Activated CD4-positive, alpha-beta T cell treated with anti-CD3 and anti-CD28 coated beads, Interleukin-2, amount 50 U/mL, for 24 hours (primary cell): ENCODE measurements at places on chromosomes 4 and X.

DNA sequence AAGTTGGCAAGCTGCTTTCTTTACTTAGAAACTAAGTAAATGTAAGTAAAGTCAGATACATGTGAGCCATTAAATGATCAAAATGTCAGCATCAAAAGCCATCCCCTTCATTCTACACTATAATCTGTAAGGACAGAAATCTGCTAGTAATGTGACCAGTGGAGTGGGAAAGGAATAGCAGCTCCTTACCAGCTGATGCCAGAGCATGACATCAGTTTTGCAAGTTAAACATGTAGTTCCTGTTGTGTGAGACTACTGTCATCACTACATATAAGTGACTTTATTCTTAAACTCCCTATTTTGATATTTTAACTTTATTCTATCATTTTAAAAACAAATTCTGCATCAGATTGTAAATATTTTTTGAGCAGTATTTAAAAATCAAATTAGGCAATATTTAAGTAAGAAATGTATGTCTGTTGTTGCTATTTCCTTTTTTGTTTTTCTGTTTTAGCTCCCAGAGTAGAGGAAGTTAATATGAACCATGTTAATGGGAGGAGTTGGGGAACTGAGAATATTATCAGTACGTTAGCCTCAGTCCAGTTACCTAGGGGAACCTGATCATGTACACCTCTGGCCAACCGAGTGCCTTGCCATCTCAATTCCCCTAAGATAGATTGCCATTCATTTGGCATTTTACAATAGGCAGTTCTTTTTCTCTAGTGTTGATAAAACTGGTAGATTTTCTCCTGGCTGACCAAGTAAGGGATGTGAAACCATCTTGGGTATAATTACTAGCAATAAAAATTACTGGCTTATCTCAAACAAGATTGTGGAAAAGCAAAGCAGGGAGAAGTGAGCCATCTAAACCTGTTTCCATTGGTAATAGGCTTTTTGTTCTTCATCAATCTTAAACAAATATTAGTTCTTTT lies 34.7 kb downstream of the CCNI start:
- DNase-seq, result no peak

DNA sequence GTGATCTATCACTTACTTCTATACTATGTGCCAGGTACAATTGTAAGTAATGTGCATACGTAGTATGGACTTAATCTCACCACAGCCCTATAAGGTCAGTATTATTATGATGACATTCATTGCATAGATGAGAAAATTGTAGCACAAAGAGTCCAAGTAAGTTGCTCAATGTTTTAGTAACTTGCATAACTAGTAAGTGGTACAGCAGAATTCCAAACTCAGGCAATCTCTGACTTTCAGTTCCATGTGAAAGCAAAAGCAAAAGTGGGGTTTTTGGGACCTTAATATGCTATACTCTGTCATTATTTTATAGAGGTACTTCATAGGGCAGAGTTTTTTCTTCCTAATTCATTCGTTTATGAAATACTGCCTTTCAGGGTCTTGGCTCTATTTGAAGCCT lies 188.8 kb upstream of the VEGFC start:
- DNase-seq, result no peak

GRCh38 chr4:576991-577498 lies 950 bp upstream of the TMEM271 start:
- DNase-seq, result no peak

DNA sequence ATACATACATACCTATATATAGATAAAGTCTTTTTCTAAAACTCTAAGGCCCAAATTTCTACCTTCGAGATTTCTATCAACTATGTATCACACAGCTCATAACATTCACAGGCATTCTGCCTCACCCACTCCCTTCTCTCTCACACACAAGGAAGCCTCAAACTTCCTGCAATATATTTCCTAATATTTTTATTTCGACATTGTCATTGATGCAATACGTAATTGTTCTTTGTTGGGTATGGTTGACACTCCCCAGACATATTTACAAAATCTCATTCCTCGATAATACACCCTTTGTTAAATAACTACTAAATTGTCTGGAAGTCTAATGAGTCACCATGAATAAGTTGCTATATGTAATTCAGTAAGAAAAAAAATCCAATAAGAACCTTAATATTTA lies 143.5 kb downstream of the HNRNPD start:
- no peak for DNase-seq

DNA sequence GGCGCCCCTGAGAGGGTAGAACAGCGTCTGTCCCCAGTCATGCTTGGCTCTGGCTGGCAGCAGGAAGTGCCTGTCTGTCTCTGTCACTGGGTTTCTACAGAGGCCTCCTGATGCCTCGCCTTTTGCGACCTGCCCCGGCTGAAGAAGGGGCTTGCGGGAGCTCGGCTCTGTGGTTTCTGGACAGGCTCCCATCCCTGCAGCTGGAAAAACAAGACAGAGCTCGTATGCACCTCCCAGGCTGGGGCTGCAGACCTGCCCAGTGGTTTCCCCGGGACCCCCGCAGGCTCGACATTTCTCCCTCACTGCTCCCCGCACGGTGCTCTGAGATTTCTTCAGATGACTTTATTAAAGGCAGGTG lies 57.0 kb upstream of the SORCS2 start:
- DNase-seq, result no peak

DNA sequence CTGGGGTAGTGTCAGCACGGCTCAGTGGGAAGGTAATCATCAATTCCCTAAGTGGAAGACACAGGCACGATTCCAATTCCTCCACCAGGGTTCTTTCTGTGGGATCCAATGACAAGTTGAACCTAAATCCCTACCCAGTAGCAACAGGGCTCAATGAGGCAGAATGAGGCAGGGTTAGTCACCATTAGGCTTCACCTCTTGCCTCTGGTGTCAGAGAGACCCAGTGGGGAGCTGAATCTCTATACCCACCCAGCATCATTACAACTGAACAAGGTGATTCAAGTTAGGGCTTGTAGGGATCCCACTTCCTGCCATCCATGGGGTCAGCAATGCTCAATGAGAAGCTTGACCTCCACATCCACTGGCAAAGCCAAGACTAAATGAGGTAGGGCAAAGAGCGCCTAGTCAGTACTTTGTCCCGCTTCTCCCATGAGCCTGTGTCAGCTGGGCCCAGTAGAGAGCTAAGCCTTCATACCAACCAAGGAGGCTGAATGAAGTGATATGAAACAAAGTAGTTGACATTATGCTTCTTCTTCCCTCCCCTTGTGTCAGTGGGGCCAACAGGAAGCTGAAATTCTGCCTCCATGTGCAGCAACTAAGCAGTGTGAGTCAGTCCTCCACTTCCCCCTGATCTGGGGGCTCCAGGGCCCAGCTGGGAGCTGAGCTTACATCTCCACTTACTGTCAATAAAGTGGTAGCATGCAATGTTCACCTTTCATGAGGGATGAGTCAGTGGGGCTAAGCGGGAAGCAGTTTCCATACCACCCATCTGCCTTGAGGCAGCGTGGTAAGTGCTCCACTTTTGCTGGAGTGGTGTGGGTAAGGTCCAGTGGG lies 36.4 kb upstream of the RBM41 start:
- no peak for DNase-seq

DNA sequence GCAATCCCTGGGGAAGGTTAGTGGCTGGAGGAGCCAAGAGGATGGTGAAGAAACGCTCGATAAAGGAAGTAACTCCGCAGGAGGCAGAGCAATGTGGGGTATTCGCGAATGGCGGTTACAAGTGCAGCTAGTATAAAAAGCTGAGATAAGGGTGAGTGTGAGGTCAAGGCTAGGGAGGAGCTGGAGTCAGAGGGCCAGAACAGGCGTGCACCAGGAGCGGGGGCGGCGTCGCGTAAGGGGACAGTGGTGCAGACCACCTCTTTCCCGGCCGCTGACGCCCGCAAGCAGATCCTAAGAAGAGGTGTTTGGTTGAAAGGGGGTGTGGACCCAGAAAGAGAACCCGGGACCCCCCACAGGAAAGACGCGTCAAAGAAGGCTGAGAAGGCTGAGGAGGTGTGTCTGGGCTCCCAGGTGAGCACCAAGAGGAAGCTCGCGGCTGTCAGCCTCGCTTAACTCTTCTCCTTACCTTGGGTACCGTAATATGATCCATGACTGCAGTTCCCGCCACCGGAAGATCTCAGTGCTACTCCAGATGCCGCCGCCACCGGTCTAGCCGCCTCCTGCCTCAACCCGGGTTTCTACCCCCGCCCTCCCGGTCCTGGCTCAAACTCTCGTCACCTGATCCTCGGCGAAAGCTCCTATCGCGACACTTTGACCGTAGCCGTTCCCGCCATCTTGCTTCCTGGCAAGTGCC lies at the start of gene MTMR8:
Gene MTMR8 (minus strand): TSS at position 579 of the 694 bp plus-strand sequence. CDS start 89 bp downstream, at position 490.
- DNase-seq, result peak; percentile 69

GRCh38 chr4:113760795-113761619 lies 531 bp downstream of the CAMK2D start:
- peak; percentile 34 for DNase-seq

DNA sequence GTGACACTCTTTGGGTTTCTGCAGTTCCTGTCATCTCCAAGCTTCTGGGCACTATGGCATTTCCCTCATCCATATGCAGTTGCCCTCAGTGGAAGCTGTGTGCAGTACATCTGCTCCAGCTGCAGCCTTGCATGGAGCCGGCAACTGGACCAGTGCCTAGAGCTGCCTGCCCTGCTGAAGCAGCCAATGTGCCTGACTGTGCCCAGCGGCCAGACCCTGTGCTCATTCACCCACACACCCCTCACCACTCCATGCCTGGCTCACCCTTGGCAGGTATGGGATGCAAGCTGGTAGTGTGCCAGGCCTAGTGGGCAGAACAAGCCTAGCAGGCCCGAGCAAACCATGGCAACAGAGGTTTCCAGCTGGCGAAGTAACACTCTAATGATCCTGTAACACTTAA lies 370.8 kb downstream of the FSTL5 start:
- no peak for DNase-seq

DNA sequence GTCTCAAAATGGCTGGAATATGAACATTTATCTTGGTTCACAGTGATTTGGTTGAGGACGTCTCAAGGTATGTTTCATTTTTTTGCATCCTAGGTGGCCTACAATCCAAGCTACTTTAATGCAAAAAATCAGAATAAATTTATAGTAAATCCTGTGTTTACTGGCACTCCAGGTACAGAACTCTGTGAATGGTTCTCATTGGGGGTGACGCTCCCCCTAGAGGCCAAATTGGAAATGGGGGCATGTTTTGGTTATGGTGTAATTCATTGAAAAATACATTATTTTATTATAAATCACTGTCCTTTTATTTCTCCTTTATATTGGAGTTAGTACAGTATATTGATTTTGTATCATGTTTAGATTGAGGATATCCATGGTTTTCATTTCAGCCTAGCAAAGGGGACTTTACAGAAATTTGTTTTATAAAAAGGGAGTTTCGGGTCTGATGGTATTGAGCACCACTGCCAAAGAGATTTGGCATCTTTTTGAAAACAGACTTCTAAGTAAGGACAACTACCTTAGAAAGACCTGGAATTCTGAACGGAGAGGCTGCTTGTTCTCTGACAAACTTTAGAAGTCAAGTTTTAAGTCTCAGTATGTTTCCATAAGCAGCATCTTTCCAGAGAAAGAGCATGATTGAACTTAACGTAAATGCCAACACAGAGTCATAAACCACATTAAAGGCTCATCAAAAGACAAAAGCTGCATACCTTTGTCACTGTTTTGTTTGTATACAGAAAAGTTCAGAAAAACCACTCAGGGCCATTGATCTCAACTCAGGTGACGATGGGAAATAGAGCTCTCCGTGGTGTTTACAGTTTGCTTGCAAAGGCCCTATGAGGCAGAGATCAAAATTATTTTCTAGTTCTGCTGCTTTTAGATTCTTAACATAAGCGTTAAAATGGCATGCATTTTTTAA lies 19.4 kb downstream of the MTM1 start:
- DNase-seq, result peak; percentile 8

DNA sequence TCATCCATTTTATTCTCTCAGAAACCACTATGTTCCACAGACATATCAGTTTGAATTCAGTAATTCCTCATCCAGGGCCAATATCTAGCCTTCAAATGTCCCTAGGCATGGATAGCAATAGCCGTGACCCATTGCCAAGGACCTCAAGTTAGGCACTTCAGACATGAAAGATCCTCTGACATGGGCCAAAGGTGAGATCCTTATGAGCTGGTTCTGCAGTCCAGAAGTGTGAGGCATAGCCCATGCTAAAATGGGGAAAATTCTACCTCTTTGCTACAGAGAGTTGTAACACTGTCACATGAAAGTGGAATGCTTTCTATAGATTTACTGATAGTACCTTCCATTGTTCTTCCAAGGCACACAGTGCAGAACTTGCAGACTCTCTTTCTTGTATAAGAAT lies 349.7 kb upstream of the GALNT7 start:
- no peak for DNase-seq

- peak; percentile 61 for DNase-seq
These were observed at the start of gene CHM for GRCh38 chrX:86047174-86047935. Gene CHM, minus strand, starts transcription at chrX:86047558. Its CDS starts 26 bp downstream, at chrX:86047532.

DNA sequence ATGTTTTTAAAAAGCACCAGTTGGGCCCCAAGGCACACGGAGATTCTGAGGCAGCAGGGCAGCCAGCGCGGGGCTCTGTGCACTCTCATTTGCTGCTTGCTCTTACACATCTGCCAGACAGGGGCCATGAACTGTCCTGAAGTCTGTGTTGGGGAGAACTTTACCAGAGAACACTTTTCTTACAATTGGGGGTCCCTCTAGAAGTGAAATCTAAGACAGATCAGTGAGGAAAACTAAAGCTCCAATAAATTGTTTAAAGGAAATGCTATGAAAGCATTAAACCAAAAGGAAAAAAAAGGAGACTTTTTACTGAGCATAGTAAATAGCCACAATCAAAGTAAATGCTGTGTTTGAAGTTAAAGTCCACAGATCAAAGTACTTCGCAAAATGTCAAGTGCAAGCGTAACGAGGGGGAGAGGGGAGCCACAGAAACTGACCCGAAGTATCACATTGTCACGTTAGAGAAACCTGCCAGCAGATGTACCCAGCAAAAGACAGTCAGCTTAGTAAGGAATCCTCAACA lies 37.8 kb downstream of the SORBS2 start:
- no peak for DNase-seq

- DNase-seq, result peak; percentile 0
These were observed 36.3 kb downstream of the RLIM start for GRCh38 chrX:74578137-74578536.
